GM12892 (cell line): ENCODE measurements at places on chromosomes 12 and 14.

DNA sequence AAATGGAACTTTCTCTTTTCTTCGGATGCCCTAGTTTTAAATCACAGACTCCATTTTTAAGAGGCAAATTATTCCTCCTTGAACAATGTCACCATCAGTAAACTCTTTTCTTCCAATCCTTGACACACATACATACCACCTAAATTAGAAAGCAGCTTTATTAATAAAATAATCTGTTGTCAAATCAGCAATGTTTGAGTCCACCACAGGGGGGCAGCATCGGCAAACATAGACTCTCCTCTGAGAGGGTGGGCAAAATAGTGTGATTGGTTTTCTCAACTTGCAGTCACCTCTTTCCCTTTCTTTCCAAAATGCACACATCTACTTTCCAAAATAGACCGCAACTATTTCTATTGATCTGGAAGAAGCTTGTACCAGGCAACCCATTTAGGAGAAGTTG, 438.4 kb upstream of the OR4E1 start:
- DNase-seq = no peak

GRCh38 chr12:78457938-78458337, 406.6 kb upstream of the SYT1 start:
- DNase-seq = no peak

- no peak for DNase-seq
These were observed 104.1 kb downstream of the ATXN7L3B start for GRCh38 chr12:74641694-74642093.

GRCh38 chr12:53862206-53862605, 76.4 kb upstream of the HOXC13 start:
- no peak for DNase-seq

- no peak for DNase-seq
These were observed 6.0 kb downstream of the GPR132 start for GRCh38 chr14:105059035-105059924.

- DNase-seq = no peak
These were observed 124.3 kb downstream of the ZFP36L1 start for GRCh38 chr14:68668531-68668930.

DNA sequence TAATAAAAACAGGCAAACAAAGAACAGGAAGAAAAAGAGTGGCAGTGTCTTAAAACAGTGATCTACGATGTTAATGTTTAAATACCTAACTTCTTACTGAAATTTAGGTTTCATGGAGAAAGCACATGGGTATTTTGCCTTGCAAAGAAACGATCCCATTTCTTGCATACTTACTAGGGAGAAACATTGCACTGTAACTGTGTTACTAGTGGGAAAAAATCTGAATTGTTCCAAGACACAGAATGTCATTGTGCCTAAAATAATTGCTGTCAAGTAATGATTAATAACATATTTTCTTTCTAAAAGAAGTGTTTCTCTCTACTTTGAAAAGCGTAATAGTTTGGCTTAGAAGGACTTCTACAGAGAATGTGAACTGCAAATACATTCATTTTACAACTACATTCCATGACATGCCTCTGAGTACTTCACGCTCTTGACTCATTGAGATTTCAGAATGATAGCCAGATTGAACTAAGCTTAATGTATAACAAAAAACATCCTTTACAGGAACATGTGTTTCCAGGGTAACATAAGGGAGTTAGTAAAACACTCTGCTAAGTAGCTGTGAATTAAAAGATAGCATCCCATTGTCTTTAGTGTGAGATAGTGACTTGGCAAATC, 256.2 kb upstream of the CPNE8 start:
- DNase-seq = no peak

DNA sequence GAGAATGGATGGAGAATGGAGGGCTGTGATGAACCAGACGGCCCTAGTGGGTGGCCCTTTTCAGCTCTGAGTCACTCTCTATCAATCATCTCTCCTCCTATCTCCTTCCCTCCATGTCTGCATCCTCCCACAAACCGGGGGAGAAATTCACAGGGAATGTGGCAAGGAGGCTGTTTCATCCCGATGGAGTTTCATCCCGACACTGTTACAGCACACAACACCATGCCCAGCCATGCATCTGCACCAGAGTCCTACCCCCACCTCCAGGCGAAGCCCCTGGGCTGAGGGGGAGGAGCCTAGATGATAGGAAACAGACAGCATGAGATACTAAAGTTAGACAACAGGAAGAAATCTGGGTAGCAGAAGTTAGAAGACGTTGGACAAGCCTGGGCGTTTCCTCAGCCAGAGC, 20.8 kb downstream of the SLC8B1 start:
- DNase-seq = no peak

DNA sequence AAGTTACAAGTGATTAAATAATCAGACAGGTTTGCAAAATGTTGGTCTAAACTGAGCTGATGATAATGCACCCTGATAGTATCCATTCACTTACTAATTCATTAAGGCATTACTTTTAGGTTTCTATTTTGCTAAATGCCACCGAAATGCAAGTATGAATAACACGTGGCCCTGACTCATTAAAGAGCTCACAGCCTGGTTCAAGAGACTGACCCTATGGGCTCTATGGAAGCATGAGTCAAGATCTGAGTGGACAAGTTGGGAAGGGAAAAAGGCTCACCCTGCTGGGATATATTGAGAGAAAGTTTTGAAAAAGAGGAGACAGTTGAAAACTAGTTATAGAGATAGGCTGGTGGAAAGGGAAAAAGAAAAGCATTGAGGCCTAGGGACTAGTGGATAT, 14.8 kb upstream of the LRRC9 start:
- no peak for DNase-seq

GRCh38 chr14:100975671-100976070, 72.1 kb upstream of the RTL1 start:
- DNase-seq = no peak

GRCh38 chr14:104370256-104370870, 209.2 kb upstream of the C14orf180 start:
- no peak for DNase-seq

DNA sequence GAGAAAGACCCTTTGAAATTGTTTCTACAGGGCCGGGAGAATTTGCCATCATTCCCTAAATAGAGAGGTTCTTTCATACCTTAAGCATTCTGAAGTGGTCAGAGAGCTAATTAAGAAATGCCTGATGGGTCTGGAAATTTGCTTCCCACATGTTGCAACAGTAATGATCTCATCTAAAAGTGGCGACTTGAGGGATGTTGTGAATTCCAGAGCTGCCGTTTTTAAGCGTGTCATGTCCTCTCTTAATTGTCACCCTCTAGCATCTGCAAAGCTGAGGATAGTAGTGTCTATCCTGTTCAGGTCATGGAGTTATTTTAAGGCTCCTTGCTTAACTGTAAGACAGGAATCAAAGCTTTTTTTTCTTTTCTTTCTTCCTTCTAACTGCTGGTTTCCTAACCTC, 60.4 kb downstream of the FOS start:
- no peak for DNase-seq

- no peak for DNase-seq
These were observed 1181.2 kb downstream of the VRK1 start for GRCh38 chr14:97978341-97978740.

DNA sequence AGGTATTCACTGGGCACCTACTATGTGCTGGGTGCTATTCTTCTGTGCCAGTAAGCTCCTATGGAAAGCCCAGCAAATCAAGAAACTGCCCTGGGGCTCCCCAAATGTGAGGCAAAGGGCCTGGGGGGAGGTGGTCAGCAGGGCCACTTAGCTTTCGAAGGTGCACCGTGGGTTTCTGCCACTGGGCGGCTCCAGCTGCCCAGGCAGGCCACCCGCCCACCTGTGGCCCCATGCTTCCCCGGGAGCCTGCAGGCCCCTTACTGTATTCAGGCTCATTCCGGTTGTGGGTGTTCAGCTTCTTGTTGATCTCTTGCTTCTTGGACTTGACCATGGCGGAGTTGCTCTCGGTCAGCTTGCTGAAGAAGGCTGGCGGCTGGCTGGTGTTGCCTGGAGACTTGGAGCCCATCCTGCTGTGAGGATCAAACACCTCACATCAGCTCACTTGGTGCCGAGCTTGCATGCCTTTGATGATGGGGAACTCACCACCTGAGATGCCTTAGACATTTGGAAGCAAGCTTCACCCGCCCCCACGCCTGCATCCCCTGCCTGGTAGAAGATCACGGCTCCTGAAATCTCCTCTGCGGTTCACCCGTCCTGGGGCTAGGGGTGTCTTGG, 37.3 kb downstream of the RFLNA start:
- DNase-seq = no peak

DNA sequence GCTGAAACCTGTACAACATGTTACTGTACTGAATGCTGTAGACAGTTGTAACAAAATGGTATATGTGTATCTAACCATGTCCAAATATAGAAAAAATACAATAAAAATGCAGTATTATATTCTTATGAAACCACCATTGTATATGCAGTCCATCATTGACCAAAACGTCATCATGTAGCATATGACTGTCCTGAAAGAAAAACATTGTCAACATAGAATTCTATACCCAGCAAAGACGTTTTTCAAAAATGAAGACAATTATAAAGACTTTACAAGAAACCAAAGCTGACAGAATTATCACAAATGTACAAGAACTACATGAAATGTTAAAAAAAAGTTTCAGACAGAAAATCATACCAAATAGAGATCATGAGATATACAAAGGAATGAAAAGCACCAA, 8.1 kb upstream of the GPATCH2L start:
- no peak for DNase-seq

DNA sequence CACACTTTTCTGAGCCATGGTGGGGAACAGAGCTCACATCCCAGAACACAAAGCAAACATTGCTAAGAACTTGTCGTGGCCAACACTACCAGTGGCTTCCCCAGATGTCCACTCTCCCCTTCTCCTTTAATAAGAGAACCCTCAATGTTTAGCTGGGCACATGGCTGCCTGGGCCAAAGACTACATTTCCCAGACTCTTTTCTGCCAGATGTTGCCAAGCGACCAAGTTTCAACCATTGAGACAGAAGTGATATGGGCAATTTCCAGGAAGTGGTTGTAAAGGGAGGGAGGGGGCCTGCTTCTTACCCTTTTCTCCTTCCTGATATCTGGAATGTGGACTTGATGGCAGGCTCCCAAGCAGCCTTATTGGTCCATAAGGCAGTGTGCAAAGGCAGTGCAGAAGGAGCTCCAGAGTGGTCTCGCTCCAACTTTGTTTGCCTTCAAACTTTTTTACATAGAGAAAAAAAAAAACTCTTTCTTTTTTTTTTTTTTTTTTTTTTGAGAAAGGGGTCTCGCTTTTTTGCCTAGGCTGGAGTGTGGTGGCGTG, 24.9 kb upstream of the JDP2 start:
- DNase-seq = no peak
